ENCODE measurements at places on chromosomes 4 and X. TPM values are rescaled to one million over a fixed set of nuclear protein-coding genes. Genes with fewer than 3 reads are reported as not detected.

- DNase-seq, result no peak
These were observed 37.6 kb downstream of the PHKA1 start for GRCh38 chrX:72676465-72676864.

DNA sequence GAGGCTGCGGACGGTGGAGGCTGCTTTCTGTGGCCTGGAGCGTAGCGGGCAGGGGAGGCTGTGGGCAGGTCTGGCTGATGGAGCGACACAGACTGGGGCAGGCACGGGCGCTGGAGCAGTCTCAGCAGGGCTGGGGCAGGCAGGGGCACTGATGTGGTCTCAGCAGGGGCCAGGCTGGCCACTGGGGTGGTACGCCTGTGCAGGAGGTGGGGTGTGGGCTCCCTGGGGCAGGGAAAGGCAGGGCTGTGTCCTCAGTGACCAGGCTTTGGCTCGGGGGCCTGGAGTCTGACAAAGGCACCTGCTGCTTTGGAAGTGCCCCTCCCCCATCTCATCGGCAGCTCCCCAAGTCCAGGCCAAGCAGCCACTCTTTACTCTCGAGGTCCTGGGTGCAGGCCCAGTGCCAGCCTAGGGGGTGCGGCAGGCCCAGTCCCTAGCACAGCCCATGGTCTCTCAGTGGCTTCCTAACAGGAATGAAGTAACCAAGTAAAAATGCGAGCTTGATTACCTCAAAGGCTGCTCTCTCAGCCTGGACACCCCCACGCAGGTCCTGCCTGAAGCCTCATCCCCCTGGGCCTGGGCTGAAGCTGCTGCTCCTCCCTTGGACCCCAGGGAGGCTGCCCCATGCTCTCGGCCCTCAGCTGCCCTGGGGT is 55.5 kb downstream of the ADRA2C start:
- no peak for DNase-seq

DNA sequence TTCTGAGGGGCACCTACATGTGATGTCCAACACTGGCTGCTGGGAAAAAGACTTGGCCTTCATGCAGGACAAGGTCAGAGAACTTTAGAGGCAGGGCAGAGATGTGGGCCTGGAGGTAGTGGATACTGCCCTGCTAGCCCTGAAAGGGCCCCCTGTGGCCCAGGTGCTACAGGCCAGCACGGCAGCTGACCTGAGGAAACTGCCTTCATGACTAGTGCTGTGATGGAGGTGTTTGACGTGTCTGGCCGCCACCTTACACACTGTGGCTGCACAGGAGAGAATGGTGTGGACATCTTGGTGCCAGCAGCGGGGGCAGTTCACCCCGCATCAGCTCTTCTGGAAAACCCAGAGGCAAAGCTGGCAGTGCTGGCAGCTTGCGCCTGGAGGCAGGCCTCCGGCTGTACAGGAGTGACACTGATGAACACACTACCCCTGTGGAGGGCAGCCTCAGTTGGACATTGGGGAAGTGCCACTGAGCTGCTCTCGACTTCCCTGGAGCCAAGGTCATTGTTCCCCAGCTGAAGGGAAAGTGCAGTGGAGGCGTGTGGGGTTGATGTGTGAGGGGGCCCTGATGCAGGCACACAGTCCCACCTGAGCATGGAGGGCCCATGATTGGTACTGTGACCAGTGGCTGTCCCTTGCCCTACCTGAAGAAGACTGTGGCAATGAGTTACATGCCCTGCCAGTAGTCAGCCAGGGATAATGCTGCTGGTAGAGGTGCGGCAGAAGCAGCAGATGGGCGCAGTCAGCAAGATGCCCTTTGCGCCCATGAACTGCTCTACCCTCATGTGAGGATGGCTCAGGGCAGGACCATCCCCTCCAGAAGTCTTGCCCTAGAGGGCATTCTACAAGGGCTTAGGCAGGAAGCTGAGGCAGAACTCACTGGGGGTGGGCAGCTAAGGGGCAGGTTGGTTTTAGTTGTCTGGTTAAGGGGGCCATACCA is 36.9 kb downstream of the COQ2 start:
- no peak for DNase-seq

DNA sequence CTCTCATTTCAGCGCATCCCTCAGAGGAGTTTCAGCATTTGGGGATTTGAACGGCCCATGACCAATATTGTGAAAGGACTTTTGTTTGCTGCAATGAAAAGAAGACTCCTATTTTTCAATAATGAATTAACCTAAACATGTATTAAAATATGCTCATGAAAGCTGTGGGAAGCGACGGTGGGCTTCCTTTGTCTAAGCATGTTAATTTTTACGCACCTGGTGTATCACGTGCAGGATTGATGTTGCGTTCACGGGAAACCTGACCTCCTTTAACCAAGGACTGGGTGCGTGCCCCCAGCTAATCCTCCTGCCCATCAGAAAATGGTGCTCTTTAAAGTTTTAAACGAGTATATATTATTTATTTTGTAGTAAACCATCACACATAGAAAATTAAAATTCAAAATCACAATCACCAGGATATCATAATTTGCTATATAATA is 590 bp upstream of the CCDC110 start:
- DNase-seq, result no peak

- DNase-seq, result peak; percentile 55
These were observed at the start of gene USP11 for GRCh38 chrX:47232803-47233332. USP11 (plus strand) TSS chrX:47233009; CDS start chrX:47233044, 35 bp downstream.

DNA sequence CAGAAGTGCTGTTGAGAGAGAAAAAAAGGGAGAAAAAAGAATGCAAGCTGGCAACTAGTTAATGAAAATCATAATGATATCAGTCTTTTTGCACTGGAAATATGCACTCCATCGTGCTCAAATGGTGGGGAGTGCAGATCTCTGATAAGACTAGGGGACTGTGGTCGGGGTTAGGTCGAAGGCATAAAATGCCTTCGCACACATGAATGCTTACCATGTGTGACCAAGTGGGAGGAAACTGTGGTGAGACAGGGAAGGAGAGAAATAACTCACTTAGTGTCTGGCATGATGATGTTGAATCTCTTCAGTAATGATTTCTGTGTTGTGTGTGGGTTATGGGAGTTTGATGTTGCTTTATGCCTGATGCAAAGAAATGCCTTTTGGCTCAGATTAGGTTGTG is 358.9 kb downstream of the FBXO8 start:
- no peak for DNase-seq

GRCh38 chr4:104413487-104413886 is 81.2 kb downstream of the CXXC4 start:
- DNase-seq, result no peak

DNA sequence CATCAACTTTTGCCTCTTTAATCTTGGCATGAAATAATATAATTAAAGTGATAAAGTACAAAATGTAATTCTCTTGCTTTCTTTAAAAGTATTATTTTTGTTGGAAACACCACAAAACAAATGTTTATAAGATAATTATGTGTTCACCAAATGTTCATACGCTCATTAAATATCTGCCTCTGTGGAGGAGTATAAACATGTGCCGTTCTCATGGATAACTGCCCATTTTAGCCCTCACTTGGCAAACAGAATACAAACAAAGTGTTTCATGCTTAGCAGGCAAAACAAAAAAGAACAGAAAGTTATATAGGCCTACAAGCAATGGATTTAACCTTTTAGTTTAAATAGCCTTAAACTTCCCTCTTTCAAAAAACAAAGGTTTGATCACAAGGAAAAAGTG is 800.5 kb upstream of the DIAPH2 start:
- no peak for DNase-seq

DNA sequence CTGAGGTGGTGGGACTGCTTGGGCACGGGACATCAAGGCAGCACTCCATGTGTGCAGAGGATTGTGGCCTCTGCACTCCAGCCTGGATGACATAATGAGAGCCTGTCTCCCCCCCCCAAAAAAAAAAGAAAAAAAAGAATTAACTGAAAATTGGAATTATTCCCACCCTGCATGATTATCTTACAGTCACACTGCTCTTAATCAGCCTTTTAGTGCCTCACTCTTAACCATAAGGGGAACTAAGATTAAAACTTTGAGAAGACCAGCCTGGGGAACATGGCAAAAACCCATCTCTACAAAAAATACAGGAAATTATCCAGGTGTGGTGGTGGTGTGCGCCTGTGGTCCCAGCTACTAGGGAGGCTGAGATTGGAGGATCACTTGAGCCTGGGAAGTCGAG is 94.6 kb downstream of the UBE2K start:
- no peak for DNase-seq

- no peak for DNase-seq
These were observed 317.7 kb upstream of the ANXA10 start for GRCh38 chr4:167774646-167775045.

DNA sequence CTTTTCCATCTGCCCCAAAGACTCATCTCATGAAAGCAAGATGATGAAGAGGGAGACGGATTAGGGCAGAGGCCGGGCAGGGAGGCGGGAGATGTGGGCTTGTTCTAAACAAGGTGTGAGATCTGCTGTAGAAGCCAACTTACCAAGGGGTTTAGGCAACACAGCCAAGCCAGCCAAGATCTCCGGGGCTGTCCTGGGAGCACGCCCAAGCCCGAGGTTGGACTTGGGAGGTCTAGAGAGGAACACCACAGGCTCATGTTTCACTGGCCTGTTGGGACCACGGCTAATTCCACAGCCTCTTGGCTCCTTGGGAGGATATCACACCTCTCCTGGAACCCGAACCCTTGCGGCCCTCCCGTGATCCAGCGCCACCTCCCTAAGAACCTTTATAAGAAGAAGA is 171.4 kb downstream of the CRLF2 start:
- DNase-seq, result no peak

DNA sequence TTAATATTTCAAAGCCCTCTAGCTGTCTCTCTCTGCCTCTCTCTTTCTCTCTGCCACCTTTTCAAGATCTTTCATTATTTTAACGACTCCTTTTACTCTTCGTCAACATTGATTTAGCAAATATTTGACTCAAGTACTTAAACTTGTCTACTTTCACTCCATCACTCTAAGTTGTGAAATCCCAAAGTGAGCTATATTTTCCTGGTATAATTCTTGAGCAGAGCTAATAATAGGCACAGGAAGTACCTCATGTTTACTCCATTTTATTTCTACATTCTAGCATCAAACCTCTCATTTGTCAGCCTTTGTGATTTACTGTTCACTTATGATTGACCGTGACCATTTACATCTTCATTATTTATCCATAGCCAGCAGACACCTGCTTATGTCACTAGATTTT is 482.5 kb downstream of the RPA4 start:
- no peak for DNase-seq

- DNase-seq, result no peak
These were observed 53.1 kb downstream of the GSX2 start for GRCh38 chr4:54152846-54153600.

DNA sequence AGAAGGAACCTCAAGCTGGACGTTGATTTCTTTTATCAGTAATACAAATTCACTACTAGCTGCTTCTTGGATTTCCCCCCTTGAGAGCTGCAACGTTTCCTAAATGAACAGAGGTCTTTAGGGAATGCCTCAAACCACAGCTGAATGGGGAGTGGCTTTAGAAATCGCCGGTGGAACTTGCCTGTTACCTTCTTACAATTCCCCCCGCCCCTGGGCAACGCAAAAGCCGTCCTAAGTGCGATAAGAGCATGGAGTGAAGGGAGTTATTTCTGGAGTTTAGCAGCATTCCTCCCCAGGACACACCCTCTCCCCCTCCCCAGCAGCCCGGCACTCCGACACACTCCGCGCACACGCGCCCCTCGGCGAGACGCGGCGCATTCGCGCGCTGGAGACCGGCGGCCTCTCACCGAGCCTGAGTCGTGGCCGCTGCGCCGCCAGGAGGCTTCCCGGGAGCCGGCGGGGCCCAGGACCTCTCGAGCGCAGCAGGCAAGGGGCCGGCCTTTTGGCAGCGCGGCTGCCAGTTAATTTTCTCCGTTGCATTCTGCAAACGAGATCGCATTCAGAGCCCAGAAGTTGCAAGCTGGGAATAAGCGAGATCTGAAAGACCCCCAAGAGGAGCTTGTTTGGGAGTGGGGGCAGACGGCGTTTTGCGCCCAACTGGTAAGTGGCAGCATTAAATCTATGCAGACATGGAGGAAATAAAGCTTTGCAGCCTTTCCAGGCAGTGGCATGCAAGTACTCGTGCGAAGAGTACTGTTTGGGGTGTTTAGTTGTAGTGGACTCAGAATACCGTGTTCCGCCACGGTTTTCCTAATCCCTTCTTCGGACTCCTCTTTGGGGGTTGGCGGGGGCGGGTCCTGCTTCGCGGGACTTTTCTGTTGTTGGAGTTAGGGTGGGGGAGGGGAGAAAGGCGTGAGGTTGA is 134.7 kb downstream of the PALLD start:
- DNase-seq, result no peak

DNA sequence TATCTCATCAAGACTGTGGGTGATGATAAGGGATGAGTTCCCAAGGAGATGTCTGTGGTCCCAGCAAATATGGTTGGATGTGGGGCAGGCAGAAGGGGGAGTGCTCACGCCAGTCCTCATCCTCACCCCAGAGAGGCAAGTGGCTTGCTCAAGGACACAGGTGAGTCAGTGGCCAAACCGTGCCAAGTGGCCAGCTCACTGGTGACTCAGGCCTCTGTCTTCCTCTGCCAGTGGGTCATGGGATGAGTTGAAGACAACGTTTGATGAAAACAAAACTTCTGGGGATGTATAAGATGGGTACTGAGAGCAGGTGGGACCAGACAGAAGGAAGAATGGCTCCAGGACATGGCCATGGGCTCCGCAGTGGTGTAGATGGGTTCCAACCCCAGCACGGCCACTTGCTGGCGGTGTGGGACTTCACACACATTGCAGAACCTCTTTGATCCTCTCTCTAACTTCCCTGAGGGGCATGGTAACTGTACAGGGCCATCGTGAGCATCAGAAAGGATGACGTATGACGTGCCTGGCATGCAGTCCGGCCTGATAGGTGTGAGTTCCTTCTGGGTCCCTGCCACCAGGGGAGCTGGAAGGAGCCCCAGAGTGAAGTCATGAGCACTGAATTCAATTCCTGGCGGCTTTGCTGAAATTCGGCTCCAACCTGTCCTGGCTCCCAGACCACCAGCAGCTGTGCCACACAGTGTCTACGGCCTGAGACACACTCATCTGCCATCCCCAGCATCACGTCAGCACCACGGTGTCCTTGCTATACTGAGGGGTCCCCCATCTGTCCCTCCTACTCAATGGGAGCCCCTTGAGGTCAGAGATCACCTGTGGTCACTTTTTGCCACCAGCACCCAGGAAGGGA is 41.3 kb upstream of the GPR78 start:
- DNase-seq, result no peak

DNA sequence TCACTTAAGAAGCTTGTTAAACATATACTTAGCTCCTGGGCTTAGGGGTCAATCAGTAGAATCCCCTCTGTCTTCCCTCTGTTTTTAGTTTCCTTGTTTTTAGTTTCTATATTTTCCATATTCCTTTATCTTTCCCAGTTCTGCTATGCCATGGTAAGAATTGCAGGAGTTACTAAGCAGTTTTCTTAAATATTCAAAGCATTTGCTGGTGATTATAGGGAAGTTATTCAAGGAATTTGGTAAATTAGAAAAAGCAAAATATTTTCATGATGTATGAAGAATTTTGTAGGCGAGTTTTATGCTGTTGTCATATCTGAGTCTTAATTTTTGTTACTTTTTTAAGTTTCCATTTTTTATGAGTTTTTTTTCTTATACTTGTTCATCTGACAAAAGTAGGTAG is 91.6 kb upstream of the NUDT6 start:
- DNase-seq, result no peak

Gene SPANXC
- not detected for total RNA-seq

Gene ADH1A
- not detected for total RNA-seq

Gene FAM9B
- not detected for total RNA-seq

Gene DCAF4L1
- total RNA-seq, result 0.78 TPM

Gene PDLIM3
- total RNA-seq, result not detected
